NCI-H187 (cell line): ENCODE measurements at places on chromosomes 3 and 15.

DNA sequence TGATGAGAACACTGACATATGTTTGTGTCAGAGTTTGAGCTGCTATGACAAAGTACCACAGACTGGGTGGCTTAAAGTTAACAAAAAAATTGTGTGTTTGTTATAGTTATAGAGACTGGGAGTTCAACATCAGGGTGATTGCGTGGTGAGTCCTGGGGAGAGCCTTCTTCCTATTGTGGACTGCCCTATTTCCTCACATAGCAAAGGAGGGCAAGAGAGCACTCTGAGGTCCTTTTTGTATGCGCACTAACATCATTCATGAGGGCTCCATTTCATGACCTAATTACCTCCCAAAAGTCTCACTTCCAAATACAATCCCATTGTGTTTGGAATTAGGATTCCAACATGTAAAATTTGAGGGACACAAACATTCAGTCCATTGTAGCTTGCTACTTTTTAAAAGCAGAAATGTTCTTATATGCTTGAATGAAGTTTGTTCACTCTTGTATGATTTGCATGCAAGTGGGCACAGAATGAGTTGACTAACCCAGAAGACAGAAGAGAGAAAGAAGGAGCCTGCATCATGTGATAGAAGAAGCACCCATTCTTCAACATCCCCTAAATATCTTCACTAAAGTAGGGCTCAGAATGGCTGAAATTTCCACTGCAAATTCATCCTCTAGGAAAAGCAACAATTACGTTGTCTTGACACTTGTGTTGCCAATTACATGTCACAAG lies 18.9 kb upstream of the ALCAM start:
- DNase-seq: no peak

- no peak for DNase-seq
Observed at GRCh38 chr3:60919296-60919695, 332.0 kb downstream of the FHIT start.

DNA sequence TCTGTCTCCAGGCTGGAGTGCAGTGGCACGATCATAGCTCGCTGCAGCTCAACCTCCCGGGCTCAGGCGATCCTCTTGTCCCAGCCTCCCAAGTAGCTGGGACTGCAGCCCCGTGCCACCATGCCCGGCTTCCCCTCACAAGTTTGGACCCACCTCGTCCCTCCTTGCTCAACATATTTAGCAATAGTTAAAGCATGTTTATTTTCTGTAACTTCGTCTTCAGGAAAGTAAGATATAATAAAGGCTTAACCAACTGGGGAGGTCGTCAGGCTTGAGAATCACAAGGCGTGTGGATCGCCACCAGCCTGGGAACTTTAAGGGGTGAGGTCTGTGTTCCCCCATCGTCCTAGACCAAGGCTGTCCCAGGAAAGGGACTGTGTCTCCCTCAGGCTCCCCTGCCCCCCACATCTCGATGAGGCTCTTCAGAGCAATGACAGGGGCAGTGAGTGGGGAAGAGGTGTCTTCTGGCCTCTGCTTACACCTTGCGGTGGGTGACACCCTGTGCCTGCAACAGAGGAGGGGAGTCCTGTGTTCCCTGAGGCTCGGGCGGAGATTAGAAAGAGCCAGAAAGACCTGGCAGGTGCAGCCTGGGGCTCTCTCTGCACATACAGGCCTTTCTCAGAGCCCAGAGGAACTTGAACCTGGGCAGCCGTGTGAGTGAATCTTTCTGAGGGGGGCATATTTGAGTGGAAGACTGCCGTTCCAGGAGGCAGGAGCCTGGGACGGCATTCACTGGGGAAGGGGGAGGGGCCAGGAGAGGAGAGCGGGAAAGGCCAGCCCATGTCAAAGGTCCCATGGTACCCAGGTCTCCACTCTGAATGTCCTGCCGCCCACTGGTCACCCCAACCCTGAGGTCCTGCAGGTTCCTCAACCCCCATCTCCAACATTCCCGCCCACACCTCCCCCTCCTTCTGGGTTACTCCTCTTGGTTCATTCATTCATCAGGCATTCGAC lies 152.3 kb downstream of the SMAD6 start:
- DNase-seq: no peak

DNA sequence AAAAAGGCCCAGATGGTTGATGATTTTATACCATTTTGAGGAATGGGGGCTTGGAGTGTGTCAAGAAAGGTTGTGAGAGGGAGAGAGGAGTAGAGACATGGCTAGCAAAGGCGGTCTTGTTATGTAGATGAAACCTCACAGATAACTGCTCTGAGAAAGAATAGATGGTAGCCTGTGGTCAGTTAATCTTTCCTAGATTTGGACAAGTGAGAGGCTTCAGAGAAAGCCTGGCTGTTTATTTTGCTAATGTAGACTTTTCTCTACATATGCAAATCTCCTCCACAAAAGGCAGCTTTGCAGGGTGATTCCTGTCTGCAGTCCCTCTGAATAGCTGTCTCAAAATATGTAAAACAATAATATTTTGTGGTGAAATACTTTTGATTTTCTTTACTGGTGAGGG lies 177.3 kb downstream of the OTOL1 start:
- DNase-seq: no peak

GRCh38 chr3:130760922-130761321 lies 14.3 kb upstream of the PIK3R4 start:
- no peak for DNase-seq

- DNase-seq: no peak
Observed at GRCh38 chr3:152384412-152384811, 115.7 kb downstream of the MBNL1 start.

DNA sequence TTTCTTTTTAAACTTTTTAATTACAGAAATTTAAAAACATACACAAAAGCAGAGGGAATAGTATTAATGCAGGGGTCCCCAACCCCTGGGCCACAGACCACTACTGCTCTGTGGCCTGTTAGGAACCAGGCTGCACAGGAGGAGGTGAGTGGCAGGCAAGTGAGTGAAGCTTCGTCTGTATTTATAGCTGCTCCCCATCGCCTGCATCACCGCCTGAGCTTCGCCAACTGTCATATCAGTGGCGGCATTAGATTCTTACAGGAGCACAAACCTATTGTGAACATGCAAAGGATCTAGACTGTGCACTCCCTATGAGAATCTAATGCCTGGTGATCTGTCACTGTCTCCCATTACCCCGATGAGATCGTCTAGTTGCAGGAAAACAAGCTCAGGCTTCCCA lies 22.4 kb downstream of the CCR9 start:
- DNase-seq: no peak

DNA sequence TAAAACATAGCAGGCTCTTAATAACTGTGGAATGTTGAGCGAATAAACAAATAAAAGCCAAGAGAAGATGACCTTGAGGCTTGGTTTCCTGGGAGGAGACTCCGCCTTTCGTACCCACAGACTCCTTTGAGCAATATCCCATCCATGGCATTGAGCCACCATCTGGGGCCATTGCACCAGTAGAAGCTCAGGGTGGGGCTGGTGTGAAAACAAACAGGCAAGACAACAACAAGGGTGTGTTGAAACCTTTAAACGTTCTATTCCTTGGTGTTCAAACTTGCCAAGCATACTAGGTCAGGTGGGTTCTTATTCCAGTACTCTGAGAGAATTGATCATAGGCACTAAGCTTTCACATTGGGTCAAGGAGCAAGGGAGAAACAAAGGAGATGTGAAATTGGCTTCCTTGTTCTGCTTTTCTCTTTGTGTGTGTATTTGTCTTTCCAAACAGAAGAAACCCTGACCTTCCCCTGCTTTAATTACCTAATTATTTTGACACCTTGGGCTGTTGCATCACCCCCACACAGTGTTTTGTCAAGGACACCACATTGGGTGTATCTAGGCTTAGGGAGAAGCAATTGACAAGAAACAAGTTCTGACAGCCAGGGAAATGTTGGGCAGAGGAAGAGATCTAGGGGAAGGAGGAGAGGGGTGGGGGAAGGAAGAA lies 105.1 kb upstream of the BCL6 start:
- DNase-seq: no peak

DNA sequence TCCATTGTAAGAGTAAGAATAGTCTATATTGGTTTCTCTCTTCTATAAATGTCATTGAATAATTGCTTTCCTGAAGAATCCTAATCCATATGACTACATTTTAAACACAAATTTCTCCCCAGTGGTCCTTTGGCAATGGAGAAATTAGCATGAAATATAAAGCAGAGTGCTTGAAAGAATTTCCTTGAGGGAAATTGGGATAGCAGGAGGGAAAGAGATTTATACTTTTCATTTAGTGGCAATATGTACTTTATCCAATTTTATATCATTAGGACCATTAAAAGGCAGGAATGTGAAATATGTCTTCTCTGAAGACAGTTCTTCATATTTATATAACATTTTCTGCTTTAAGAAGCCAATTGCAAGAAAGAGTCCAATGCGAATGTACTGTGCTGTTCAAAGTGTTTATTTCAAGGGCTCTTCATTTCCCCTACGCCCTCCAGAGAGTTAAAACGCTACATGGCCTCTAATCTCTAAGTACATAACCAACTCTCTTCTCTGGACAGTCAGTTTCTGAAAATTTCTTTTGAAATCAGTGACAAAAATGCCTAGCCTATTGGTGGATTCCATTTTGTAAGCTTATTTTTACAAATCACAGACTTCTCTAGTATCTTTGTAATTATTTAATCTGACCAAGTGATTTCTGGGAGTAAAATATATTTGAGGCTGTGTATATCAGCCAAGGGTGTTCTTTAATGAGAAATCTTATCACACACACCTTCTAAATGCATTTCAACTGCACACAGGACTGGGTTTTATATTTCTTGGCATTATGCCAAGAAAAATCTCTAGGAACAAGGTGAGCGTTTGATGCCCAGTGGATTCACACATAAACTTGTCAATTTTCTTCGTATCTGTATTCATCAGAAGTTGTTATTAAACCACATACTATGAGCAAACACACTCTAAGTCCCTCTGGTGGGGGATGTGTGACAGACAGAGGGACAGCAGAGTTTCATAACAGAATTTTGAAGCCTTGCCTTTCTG lies 51.2 kb downstream of the KCNAB1 start:
- DNase-seq: no peak

DNA sequence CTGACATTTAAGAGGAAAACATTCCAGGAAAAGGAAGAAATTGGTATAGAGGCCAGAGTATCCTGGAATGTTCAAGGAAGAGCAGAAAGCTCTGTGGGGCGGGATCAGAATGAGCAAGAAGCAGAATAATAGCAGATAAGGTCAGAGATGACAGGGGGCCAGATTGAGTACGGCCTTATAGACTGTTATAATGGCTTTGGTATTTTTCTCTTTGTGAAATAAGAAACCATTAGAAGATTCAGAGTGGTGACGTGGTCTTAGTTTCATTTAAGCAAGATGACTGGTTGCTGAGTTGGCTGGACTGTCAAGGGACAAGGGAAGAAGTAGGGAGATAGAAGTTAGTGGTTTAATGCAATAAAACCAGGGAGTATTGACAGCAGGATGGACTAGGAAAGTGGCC lies 218.3 kb upstream of the SOX2 start:
- no peak for DNase-seq

DNA sequence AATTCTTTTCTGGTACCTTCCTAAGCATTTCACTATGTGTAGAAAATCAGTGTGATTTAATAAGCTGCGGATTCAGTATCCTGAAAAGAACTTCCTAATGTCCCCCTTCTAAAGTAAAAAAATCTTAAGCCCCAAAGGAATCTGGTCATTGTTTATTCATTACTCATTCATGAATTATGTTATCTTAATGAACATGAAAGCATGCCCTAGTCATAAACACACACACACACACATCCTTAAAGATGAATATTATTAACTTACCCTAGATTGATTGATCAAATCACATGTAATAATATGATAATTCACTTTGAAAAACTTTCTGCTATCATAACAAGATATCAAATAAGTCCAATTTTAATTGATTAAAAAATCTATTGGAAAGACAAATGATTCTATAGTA lies 96.4 kb upstream of the BFSP2 start:
- no peak for DNase-seq

GRCh38 chr3:17047894-17048293 lies 163.1 kb downstream of the PLCL2 start:
- no peak for DNase-seq

- no peak for DNase-seq
Observed at GRCh38 chr3:18556503-18557135, 131.5 kb upstream of the SATB1 start.

DNA sequence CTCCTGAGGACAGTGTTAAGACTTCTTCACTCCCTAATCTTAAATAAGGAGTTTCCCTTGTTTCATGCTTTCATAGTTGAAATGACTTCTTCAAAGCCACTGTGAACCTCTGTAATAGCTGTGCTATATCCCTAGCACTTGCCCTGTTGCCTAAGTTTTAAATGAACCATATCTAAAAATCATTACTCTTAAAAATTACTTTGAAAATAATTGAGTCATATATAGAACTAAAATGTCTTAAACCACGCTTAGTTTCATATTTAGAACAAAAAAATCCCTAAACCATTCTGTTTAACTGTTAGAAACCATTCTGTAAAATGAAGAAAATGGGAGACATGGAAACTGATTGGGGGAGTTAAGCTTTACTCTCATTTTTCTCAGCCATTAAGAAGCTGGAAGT lies 29.8 kb downstream of the DNAJC19 start:
- no peak for DNase-seq

GRCh38 chr3:30285188-30286006 lies 321.0 kb upstream of the TGFBR2 start:
- DNase-seq: no peak

- DNase-seq: no peak
Observed at GRCh38 chr3:39550354-39551051, 83.0 kb downstream of the MOBP start.

GRCh38 chr3:170584585-170585007 lies 1.3 kb downstream of the SLC7A14 start:
- no peak for DNase-seq

- no peak for DNase-seq
Observed at GRCh38 chr3:170792471-170792870, 77.5 kb downstream of the RPL22L1 start.

DNA sequence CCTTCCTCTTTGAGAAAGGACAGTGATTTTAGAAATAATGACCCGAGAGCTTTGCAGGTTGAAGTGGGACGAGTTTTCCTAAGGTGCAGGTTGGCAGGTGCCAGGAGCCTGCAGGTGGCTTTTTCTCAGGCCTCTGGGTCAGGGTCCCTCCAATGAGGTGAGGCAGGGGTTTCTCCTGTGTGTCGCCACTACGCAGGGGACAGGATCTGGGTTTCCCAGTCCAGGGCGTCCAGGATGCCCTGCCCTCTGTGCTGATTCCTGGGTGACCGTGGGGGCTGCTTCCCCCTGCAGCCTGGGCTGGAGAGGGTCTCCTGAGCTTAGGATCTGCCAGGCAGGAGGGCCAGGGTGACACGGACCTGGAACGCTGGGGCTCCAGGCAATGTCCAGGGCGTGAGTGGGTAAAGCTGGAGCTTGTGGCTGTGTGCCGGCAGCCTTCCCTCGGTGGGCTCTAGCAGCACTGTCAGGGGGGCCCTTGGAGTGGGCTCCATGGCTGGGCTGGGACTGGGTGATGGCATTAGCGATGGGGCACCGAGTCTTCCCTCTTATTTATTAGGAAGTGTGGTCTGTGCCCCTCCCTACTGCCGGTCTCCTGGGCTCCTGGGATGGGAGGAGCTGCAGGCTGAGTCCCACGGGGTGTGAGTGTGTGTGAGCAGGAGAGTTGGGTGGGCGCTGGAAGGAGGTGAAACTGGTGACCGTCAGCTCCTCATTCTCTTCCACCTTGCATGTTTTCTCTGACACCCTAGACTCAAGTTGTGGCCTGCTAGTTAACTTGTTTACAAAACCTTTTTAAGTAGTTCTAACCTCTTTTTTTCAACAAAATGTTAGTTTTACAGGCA lies 1.8 kb downstream of the APBA2 start:
- no peak for DNase-seq
